Activated CD4-positive, alpha-beta T cell treated with anti-CD3 and anti-CD28 coated beads, Interleukin-2, amount 50 U/mL, for 1 hour (primary cell): ENCODE measurements at places on chromosomes 13 and 19.

- peak; percentile 63 for DNase-seq
These were observed 55.1 kb upstream of the C1QTNF9 start for GRCh38 chr13:24254146-24254841.

DNA sequence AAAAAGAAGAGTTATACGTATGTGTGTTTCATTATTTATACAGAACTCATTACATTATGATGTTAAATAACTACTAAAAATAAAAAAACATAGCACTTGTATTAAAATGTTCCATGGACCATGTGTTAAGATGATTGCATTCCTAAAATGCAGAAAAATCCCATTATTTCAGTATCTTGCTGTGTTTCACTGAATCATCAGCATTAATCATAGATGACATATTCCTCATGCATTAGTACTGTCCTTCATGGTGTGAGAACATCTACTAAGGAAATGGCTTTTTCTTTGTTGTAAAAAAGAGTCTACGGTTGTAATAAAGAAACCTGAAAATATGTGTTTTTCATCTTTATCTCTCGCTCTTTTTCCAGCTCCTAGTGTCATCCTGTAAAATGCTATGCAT lies 416.5 kb downstream of the FGF14 start:
- DNase-seq, result no peak

DNA sequence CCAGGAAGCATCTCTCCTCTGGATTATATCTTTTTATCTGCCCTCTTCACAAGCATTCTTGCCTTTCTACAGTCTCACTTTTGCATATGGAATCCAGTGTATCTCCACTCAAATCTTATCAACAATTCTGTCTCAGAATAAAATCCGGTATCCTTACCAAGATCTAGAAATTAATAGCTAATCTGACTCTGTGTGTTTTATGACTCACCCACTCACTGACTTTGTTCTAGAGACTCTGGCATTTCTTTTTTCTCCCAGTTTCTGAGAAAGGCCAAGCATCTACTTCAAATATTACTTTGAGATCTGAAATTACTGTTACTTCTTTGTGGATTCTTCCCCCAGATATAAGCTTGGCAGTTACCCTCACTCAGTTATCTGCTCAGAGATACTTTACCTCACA lies 913.5 kb upstream of the ATXN8OS start:
- no peak for DNase-seq

- no peak for DNase-seq
These were observed 36.7 kb upstream of the WDFY2 start for GRCh38 chr13:51547425-51548176.

DNA sequence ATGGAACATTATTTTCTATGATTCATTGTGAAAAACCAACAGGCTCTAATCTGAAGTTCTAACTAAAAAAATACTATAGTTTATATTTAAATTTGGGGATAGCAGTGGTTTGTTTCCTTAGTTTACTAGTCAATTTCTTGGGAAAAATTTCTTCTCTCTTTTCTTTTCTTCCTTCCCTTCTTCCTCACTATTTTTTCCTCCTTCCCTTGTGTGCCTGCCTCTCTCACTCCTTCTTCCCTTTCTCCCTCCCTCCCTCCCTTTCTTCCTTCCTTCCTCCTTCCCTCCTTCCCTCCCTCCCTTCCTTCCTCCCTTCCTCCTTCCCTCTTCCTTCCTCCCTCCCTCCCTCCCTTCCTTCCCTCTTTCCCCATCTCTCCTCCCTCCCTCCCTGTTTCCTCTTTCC lies 226.5 kb downstream of the ZNF536 start:
- no peak for DNase-seq

DNA sequence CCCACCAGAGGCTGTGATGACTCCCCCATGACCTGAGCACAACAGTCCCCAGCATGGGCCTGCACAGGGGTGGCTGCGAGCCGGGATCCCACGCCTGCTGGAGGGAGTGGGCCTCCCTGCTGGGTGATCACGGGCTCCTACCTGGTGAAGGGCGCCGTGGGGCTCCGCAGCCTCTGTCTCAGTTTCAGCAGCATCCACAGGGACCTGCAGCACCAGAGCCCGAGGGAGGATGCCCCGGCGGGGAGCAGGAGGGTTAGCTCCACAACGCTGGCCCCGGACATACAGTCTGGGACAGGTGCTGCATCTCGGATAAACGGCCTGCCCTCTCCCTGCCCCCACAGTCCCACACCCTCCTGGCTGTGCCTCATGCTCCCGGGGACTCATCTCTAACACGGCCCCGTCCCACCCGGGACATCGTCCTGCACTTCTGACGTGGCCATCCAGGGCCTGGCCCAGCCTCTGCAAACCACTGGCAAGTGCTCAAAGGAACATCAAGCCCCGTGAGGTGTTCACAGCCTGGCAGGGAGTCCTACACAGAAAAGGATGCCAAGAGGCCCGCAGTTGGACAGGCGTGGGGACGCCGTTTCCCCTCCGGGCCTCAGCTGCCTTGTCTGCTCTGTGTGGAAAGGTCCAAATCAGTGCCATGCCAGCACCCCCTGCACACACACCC lies 10.5 kb downstream of the PEX11G start:
- no peak for DNase-seq

GRCh38 chr19:23318143-23318542 lies 67.9 kb upstream of the ZNF724 start:
- DNase-seq, result no peak

GRCh38 chr19:1691589-1692290 lies 39.3 kb upstream of the TCF3 start:
- no peak for DNase-seq

GRCh38 chr19:16445238-16446107 lies 26.3 kb downstream of the EPS15L1 start:
- DNase-seq, result no peak

- DNase-seq, result no peak
These were observed 74.3 kb downstream of the CRYL1 start for GRCh38 chr13:20451397-20451796.

GRCh38 chr19:32719611-32720059 lies at the start of gene TDRD12:
TDRD12 (plus strand) TSS chr19:32719767; CDS start chr19:32720073, 306 bp downstream.
- DNase-seq, result no peak
